Fibroblast of upper back skin (primary cell): ENCODE measurements at places on chromosomes 11 and 22.

- no peak for DNase-seq
These were observed 19.7 kb upstream of the SLC25A1 start for GRCh38 chr22:19197997-19198865.

- DNase-seq = no peak
These were observed 29.4 kb upstream of the NAV2 start for GRCh38 chr11:19683141-19683805.

DNA sequence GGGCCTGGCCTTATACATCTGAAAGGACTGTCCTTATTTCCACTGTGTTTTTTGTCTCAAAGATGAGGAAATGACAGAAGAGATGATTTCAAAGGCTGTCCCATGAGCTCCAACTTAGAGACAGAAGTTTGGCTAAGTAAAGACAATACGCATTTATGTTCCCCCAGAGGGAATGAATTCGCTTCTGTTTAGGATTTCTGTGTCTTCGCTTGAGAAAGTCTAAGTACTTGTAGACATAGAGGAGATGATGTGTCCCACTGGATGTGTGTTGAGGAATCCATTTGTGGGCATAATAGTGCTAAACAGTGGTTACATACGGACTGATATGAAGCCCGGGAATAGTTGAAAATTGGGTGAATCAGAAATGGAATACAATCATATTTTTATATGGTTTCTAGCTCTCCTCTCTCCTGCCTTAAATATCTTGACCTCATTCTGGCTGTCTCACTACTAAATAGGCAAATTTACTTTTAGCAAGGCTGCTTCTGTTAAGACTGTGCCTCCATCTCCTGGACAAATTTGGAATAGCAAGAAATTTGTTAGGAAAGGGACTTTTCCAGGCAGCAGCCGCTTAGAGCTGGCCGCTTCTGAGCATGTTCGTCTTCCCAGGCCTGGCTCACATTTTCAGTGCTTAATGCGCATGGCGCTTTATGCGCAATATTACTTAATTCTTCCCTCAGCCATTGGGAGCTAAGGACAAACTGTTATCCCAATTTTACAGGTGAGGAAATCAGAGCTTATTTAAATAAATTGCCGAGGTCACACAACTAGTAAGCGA, 1.9 kb upstream of the PEX26 start:
- peak; percentile 88 for DNase-seq

DNA sequence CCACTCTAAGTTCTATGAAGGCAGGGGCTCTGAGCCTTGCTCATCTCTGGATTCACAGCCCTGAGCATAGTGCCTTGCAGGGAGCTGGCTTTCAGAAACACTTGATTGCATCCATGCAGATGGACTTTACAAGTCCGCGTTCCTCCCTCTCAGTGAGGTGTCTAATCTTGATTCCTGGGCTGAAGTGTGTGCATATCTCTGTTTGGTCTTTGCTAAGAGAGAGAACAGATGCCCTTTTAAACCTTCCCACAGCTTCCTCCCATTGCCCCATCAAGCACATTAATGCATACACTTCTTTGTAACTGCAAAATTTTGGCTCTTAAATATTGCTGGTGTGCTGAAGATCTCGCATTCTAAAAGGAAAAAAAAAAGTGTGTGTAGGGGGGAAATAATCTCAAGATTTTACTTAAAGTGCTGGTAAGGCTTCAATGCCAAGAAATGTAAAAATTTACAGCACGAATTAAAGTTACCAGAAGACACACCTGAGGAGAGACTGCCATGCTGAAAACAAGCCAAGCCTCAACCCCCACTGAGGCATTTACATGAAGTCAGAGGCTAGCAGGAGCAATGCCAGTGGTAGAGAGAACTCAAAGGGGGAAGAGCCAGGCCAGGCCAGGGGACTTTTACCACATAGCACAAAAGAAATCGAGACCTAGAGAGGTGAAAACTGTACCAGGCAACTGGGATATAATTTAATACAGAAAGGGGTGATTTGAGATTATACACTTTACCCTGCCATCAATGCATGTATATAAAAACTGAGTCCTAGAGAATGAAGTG, 492.1 kb downstream of the SOX6 start:
- no peak for DNase-seq

DNA sequence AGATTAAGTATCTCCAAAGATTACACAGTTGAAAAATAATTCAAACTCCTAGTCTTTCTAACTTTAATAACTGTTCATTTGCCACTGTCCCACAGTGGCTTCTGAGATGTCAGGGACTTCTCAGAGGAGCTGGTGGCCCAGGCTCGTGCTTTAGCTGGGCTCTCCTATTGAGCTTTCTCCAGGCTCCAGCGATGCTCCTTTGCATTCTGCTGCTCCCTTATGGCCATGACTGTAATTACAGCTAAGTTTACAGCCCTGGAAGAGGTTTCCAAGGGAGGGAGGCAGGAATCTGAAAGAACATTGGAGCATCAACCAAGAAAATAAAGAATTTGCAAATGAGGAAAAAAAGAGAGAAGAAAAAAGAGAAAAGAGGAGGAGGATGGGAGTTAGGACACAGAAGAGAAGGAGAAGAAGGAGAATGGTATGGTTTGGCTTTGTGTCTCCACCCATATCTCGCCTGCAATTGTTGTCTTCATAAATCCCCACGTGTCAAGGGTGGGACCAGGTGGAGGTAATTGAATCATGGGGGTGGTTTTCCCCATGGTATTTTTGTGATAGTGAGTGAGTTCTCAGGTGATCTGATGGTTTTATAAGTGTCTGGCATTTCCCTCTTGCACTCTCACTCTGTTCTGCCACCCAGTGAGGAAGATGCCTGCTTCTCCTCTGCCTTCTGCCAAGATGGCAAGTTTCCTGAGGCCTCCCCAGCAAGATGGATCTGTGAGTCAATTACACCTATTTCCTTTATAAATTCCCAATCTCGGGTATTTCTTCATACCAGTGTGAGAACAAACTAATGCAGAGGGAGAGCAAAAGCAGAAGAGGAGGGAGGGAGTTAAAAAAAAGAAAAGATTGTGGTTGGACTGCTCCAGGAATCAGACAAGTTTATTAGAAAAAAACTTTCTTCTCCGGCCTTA, 857.0 kb downstream of the KCNA4 start:
- peak; percentile 83 for DNase-seq

DNA sequence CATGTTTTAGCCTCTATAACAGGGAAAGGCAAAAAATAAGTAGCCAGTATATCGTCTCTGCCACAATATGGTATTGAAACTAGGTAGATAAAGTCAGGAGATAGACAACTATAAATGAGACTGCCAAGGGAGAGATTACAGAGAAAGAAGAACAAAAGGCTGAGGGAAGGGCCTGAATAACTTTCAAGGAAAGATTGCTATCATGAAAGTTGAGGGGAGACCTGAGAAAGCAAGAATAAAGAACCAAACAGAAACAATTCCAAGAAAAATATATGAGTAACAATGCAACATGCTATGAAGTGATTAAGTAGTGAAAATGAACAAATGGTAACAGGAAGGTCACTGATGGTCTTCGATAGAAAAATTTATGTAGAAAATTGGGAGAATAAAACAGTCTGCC, 690.1 kb downstream of the METTL15 start:
- DNase-seq = no peak

DNA sequence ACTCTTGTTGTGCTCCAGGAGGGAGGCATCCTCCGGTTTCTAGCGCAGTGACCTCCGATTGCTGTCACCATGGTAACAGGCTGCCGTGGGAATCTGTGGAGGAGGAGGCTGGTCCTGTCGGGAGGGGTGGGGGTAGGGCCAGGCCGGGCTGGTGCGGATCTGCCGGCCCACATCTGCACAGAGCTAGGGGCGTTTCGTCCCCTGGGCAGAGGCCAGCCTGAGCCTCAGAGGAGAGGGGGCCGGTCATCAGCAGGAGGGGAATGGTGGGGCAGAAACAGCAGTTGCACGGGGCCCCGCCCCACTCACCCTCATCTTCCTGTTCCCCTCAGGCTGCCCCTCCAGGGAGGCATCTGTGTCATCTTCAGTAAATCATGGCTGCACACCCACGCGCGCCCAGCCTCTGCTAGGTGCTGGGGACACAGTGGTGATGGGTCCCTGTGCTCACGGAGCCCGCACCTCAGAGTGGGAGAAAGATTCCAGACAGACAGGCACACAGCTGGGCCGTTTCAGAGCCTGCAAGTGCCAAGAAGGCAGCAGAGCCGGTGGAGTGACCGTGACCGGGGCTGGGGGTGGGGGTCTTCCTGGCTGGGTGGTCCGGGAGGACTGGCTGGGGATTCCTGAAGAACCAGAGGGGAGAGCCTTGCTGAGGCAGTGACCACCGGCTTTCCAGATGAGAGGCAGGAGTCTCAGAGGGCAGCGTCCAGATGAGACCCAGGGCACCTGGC, 120.5 kb downstream of the CACNA1I start:
- no peak for DNase-seq

DNA sequence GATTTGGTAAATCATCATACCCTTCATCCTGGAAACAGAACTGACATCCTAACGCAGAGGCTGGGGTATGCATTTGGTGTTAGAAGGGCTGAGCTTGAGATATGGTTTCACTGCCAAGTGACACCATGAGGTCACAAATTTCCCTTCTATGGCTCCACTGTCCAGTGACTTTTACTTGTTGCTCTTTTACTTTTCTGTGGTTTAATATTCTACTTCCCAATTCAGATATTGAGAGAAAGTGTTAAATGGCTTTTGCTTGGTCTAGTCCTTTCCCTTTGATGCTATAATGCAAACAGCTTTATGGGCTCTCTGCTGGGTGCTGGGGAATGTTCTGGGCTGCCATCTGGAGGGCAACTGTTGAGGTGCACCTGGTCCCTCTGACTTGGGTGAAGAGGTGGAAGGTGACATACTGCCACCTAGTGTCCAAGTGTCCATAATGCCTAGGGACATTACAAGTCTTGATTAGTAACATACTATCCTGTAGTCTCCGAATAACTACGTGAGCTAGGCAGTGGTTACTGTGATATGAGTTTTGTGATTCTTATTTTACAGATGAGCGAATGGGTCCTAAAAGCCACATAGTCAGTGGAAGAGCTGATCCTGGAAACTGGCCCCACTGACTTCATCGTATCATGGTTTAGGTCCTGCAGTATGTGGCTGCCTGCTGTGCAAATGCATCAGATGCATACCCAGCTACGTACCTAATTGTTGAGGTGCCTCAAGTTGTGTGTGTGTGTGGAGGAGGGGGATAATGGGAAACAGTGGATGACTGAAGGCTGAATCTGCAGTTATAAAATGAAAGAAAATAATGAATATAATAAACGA, 149.1 kb upstream of the RAG2 start:
- peak; percentile 89 for DNase-seq

DNA sequence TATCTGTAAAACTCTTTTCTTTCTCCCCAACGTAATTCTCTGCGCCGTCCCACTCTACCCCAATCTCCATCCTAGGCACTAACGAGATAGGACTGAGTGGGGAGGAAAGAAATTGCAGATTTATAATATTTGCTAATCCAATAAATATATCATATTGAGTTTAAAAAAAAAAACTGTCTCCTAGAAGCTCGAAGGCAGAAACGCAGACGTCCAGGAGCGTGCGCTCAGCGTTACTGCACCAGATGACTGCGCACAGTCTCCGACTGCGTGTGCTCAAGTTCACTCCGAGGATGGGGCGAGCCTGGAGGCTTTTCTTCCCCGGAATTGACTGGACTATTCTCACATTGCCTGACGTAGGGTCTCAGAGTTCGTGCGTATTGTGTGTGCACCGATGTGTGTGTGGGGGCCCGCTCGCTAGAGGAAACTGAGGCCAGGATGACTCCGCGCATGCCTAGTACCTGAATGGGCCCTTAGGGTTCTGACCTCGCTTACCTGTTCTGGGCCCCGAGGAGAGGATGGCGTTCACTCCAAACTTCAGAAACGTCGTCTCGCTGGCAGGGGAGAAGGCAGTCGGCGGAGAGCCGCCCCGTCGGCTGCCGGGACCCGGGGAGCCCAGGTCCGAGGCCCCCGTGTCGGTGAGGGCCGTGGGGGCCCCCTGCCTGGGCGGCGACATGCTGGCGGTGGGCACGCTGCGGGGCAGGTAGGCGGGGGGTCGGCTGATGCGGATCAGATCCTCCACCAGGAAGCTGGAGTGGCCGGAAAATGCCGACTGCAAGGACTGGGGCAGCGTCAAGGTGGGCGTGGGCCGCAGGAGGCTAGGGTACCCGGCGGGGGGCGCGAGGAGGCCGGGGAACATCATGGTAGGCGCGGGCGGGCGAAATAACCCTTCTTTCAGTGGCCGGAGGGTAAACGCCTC, 551 bp downstream of the DBX1 start:
- no peak for DNase-seq

DNA sequence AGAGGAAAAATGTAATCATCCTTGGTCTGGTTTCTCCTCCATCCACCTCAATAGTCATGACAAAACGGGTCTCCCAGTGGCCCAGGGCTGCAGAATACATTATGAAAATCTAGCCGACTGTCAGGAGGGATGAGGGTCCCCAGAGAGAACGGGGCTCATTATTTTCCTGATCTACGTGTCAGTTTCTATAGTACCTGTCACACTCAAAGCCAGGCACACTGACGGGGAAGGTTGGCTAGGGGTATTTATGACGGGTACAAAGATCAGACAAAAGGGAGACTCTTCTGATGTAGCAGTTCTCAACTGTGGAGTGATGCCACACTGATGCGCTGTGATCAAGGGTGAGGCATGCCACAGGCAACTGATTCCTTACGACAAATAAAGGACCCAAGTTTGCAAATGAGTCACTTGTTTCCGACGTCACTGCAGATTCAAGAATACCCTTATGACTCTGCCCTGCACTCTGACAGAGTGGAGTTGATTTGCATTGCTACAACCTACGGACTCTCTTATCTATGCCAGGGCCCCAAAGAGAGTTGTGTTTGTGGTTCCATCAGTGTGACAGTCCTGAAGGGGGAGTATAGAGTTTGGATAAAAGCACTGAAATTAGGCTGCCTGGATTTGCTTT, 188.2 kb upstream of the TBCEL start:
- no peak for DNase-seq

DNA sequence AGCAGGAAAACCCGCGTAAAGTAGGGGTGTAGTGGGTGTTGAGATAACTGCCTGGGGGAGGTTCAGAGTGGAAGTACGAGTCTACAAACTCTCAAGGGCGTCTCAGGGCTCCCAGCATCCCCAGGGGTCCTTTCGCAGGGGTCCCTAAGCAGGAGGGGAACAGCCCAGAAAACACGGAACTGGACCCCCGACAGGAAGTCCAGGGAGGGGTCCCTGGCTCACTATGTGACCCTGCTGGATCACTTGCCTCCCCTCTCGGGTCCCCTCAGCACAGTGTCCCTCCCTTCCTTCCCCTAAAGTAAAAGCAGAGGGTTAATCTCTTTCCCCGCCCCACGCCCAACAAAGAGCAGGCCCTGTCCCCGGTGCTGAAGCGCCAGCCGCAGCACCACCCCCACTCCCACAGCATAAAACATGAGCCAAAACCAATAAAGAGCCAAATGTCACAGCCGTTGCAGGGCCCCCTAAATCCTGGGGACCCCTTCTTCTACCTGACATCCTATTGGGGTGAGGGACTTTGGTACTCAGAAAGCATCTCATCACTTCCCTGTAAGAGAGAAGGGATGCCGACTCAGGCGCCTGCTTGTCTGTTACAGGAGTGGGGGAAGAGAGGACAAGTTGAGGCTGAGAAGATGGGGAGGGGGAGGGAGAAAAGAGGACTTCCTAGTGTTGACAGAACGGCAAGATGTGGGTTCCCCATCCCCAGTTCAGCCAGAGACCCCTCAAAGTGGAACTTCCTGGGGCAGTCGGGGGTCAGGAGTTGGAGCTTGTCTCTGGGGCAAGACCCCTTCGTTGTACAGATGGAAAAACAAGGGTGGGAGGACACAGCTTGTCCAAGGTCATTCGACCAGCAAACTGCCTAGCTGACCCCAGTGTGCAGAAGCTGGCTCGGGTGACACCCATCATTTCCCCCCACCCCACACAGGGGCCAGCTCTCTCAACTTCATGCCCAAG, 1.4 kb upstream of the NEFH start:
- DNase-seq = peak; percentile 14
